Activated CD4-positive, CD25-positive, alpha-beta regulatory T cell treated with anti-CD3 and anti-CD28 coated beads, Interleukin-2, amount 50 U/mL, for 16 hours (primary cell): ENCODE measurements at places on chromosomes 1 and 21.

DNA sequence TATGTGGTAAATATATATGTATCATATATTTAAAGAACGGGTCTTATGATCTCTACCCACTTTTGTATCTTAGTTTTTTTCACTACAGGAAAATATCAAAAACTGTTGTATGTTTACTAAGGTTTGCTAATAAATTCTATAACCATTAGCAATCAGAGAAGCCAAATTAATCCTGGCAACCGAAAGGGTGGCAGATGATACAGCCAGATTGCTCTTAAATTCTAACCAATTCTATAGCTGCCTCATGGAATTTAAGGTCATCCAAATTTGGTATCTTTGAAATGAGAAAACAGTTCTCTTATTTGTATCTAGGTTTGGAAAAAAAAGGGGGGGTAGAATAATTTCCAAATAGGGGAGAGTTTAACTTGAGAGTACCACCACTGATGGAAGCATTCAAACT lies 591.2 kb downstream of the SMYD3 start:
- no peak for DNase-seq

DNA sequence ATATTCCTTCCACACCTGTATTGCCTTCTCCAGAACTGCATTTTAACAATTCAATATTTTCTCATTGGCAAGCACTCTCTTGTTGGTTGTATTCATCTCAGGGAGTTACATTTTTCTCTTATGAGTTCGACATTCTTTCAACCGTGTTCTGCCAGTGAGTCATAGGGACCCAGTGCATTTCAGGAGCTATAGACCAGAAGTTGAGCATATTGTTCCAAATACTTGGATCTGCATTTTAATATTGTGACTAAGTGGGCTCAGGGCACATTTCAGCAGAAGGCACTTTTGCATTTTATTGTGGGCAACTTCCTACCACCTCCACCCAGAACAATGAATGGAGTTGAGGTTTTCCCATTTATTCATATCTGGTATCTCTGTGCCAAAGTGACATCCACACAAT lies 132.8 kb downstream of the TNFSF18 start:
- no peak for DNase-seq

DNA sequence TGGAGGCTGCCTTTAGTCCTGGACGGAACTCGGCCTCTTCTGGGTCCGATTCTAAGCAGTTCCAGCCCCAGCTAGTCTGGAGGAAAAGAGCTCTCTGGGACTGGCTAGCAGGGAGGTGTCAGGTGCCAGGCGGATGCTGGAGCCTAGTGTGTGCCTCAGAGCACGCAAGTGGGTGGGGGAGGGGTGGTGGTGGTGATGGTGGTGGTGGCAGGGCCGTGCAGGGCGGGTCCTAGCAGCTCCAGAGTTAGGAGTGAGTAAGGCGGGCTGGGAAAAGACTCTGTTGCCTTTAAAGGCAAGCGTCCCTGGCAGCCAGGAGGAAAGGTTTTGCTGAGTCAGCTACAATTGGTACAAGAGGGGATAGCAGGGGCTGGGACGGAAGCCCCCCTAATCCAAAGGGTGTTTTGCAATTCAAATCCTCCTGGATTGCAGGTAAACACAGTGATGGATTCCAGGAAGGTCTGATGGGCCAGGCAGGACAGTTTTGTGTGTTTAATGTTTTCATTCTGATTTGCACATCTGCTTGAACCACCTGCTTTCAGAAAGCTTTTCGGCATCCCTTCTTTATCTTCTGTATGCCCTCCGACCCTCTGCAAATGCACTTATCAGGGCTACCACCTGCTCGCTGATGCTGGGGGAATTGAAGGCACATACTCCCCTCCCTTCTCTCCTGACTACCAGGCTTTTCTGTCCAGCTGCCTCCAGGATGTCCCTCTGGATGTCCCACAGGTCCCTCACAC lies 4.1 kb upstream of the SLC2A1 start:
- DNase-seq: no peak

GRCh38 chr1:31785947-31786290 lies 21.8 kb upstream of the ADGRB2 start:
- DNase-seq: no peak

GRCh38 chr1:165449131-165449530 lies 4.2 kb upstream of the RXRG start:
- no peak for DNase-seq

GRCh38 chr1:230113593-230114236 lies 46.7 kb downstream of the GALNT2 start:
- no peak for DNase-seq

DNA sequence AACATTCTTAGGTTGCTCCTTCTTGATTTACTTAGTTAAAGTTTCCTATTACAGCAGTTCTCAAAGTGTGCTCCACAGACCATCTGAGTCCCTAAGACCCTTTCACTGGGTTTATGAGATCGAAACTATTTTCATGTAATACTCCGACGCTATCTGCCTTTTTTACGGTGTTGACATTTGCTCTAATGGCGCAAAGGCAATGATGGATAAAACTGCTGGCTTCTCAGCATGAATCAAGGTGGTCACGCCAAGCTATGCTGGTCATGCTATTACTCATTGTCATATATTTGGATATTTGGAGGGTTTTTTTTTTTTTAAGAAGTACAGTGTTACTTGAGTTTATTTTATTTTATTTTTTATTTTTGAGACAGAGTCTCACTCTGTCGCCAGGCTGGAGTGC lies 235.1 kb downstream of the KIF26B start:
- DNase-seq: no peak

DNA sequence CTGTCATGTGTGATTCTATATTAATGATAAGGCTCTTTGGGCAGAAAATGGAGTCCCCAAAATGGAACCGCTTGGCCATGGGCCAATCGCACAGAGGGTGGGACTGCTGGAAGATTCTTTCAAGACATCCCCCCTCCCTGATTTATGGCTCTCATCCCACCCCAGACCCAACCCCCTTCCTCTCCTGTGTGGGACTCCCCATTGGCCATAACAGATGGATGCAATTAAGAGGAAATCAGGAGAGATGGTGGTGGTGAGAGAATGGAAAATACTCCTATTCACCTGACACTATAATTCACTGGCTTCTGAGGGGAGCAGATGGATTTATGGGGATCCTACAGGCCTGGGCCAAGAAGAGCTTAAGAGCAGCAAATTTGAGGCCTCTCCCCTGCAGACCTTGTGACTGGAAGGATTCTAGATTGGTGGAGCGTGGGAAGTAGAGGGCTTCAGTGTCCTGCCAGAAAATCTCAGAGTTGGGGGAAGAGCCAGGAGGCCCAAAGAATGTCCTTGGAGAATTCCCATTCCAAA lies 1.7 kb downstream of the IGFN1 start:
- no peak for DNase-seq

DNA sequence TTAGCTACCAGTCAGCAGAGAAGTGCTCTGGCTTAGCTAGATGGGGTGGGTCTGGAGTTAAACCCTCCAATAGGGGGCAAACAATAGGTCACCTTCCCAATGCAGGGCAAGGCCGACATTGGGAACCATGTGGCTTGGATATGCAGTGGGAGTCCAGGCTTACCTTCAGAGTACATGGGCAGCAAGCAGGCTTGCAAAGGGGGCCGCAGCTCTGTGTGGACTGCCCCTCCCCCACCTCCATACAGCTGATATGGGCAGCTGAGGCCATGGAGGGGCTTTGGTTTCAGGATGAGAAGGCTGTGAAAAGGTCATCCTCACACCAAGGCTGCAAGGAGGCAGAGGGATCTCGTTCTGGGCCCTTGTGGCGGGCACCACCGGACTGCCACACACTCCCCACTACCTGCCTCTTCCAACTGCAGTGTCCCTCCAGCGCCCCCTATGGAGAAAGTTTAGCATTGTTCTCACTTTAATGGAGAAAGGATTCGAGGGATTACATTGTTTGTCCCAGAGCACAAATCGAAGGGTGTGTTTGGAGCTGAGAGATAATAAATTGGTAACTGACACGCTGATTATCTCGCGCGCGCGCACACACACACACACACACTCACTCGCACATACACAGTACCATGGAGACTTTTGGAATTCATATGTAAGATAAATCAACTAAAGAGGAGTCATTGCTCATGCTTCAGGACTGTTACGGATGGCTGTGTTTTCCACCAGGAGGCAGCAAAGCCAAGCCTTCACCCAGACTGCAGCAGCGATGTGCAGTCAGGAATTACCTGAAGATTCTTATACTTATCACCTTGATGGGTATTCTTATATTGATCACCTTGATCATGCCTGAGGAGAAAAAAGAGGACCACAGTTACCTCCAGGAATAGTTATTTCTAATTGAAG lies 7.0 kb upstream of the SMCP start:
- DNase-seq: no peak

GRCh38 chr1:55814967-55815366 lies 599.8 kb upstream of the USP24 start:
- no peak for DNase-seq

DNA sequence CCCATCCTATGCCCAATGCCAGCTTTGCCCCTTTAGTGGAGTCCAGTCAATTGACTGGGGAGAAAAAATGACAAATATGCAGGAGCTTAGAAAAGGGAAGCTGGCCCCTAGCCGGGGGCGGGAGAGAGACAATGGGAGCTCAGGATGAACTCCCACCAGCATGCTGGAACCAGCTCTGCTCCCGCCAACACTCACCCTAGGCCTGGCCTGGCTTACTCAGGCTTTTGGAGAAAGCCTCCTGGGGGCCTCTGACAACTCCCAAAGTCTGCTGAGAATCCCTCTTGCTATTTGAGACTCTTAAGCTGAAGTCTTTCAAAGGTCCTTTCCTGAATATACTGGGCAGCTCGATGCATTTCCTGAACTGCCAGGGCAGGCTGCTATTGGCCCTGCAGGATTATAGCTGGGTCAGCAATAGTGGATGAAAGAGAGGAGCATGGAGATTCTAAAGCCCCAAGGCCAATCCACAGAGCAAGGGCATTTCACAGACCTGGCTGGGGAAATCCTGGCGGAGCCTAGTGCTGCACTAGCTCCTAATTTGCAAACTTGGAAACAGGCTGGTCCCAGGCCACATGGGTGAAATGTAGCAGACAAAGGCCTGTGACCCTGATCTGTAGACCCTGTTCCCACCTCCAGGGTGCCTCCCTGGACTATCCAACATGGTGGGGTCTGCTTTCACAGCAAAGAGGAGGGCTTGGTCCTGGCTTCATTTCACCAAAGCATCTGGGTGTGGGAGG lies 35.7 kb upstream of the CLSTN1 start:
- DNase-seq: no peak

DNA sequence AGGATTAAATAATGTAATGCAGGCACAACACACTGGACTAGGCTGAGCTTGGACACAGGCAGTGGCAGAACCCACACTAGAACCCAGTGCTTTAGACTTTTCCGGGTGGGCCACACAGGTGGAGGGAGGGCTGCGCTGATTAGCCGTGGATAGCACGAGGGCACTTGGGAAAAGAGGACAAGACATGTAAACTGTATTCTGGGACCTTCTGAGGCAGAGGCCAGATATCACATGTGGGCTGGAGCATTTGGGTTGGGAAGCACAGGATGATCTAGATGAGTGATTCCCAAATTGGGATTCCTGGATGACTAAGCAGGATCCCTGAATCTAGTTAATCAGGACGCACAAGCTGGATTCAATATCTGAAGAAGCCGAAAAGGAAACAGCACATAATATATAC lies 20.3 kb upstream of the A3GALT2 start:
- no peak for DNase-seq

GRCh38 chr1:61887076-61887867 lies 145.0 kb downstream of the PATJ start:
- no peak for DNase-seq

DNA sequence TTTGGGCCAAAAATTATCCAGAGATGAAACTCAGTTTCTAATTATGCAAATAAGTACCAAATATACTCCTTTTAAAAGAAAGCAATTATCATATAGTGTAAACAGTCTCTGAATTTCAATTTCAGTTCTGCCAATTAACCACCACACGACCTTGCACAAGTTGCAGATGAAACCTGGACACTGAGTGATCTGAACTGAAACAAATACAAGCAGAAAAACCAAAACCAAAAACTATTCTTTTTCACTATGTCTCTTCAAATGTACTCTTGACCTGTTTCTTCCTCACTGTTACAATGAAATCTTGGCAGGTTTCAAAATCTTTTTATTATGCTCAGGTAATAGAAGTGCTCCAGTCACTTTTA lies 79.2 kb downstream of the TYW3 start:
- DNase-seq: no peak

DNA sequence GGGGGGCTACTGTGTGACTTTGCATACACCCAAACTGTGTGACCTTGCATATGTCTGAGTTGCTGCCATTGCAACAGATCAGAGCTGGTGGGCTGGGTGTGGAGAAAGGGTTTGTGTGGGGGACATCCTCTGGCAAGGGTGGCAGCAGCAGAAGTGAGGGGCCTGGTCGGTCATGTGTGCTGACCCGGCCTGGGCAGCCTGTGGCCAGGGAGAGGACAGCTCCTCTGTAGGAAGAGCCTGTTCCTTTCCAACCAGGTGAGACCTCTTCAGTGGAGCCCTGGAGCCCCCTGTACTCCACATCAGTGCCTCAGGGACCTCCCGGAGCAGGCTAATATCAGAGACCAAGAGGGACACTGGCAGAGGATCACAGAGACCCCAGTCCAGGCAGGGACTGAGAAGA lies 8.3 kb downstream of the PCSK9 start:
- DNase-seq: no peak

DNA sequence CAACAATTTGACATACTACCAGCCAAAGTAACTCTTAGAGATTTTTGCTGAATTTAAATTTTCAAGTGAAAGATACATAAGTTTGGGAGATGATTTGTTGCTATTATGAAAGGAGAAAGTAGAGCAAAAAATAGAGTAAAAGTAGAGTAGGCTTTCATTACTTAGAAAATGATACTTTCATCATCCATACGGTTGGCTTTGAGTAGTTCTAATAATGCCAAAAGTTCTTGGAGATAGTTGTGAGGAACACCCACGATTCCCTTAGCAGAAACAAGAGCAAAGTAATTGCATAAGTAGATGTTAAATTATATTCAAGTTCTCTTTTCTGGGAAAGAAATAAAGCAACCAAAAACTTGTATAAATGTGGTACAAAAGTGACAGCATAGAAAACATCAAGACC lies 95.0 kb upstream of the VAV3 start:
- no peak for DNase-seq

DNA sequence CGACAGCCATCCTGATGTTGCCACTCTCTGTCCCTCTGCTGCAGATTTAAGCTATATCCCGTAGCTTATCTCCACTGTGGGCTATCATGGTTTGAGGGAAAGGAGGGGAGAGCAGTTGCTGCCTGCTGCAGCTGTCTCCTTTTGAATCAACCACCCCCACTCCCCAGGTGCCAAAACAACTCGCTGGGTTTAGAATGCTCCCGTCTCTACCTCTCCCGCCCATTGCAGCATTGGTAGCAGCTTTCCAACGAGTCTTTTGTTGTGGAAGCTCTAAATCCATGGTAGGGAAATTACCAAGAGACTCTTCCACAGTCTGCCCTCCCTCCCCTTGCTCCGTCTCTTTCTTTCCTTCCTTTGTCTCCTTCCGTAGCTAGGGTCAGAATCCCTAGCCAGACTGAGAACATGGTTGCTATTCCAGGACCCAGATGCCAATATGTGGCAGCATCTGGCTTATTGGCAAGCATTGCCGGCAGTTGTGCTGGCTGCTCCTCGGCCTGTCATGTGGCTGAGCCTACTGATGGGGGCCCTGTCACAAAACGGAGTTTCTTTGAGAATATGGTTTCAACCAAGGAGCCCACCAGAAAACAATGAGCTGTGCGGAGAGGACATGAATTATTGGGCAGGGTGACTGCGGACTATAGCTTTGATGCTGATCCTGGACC lies 230.7 kb downstream of the RPS6KC1 start:
- DNase-seq: no peak

- DNase-seq: no peak
Measured at GRCh38 chr1:228274452-228275178, 66.8 kb downstream of the OBSCN start.
